Left lung (tissue), 14 donors: ENCODE measurements at places on chromosomes 2 and 18.

DNA sequence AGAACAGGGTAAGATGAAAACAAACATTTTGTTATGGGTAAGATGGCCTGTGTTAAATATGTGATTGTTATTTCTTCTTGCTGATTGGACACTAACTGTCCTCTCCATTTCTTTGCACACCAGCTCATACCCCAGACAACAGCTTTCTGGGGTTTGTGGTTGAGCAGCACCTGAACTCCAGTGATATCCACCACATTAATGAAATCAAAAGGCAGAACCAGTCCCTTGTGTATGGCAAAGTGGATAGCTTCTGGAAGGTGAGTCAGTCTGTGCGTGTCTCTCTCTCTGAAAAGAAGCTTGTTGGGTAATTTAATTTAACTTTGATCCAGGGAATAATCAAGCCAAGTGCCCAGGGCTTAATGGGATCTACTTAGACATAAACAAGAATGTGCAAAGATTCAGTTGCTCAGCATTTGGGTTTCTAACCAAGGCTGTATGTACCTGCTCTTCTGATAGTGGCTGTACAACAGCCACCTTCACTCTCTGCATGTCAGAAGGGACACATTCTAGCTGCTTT lies 108.3 kb downstream of the MGAT5 start:
- DNase-seq, result no peak

DNA sequence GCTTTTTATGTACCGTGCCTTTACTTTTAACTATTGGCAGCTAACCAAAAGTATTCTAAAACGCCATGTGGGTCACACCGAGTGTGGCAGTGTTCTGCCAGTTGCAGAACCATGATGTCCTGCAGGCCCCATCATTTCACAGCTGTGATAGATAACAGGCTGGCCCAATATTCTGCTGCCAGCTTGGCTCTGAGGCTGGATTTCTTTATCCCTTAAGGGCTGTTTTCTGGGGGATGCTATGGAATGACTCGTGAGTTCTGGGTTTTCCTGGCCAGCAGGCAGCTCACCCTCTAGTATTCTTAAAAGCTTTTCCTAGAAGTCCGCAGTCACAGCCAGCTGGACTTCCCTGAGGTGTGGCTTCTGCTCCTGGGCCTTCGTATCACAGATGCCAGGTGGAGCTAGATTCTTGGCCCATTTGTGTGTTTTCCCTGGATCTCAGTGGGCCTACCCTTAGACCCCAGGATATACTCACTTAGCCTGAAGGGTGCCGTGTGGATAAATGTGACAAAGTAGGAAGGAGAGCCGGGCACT lies 41.0 kb downstream of the FHOD3 start:
- no peak for DNase-seq

- DNase-seq, result no peak
Observed at GRCh38 chr2:233428438-233428837, 74.1 kb downstream of the DGKD start.

DNA sequence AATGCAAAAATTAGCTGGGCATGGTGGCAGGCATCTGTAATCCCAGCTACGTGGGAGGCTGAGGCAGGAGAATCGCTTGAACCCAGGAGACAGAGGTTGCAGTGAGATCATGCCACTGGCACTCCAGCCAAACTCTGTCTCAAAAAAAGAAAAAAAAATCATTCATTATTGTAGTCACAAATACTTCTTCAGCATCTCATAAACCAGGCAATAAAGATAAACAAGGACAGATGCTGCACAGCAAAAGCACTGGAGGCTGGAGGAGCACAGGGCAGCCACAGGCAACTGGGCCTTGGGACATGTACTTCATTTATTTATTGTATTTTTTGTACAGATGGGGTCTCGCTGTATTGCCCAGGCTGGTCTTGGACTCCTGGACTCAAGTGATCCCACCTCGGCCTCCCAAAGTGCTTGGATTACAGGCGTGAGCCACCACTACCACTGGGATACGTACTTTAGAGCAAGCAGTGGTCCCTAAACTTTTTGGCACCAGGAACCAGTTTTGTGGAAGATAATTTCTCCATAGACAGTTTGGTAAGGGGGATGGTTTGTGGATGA lies 16.8 kb upstream of the MAT2A start:
- DNase-seq, result no peak

- DNase-seq, result no peak
Observed at GRCh38 chr2:44844651-44845270, 96.7 kb upstream of the SIX3 start.

DNA sequence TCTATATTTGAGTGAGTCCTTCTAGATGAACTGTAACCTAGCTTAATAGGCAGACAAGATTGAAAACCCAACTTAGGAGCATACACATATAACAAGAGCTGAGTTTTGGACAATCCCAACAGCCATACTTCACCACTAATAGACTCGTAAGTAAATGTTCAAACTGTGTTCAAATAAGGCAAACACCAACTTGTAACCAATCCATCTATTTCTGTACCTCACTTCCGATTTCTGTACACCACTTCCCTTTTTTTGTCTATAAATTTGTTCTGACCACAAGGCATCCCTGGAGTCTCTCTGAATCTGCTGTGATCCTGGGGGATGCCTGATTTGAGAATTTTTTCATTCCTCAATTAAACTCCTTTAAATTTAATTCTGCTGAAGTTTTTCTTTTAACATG lies 1149.1 kb upstream of the NRXN1 start:
- DNase-seq, result no peak

DNA sequence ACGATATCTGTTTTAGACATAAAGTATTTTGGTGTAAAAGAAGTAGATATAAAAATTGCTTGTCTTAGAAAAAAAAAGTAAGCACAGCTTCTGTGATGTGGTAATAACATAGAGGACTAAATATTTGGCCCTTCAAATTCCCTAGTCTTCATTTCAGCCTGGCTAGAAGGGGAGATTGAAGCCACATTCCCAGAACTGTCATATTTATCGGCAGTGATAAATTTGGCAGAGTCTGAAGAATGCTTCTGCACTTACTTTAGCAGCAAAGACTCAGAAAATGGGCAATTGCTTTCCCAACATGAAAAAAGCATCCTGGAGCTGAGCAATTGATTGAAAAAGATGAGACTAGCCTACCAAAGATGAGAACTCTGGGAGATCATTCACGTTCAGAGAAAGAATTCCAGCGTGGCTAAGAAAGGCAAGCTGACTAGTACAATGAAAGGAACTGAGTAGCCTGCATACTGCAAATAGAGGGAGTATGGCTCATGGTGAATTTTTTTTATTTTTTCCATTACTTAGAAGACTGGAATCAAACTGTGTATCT lies 278.7 kb upstream of the KLHL29 start:
- no peak for DNase-seq

- no peak for DNase-seq
Observed at GRCh38 chr2:128435576-128436478, 117.2 kb upstream of the HS6ST1 start.

- DNase-seq, result no peak
Observed at GRCh38 chr2:195779491-195779890, 122.5 kb downstream of the SLC39A10 start.

DNA sequence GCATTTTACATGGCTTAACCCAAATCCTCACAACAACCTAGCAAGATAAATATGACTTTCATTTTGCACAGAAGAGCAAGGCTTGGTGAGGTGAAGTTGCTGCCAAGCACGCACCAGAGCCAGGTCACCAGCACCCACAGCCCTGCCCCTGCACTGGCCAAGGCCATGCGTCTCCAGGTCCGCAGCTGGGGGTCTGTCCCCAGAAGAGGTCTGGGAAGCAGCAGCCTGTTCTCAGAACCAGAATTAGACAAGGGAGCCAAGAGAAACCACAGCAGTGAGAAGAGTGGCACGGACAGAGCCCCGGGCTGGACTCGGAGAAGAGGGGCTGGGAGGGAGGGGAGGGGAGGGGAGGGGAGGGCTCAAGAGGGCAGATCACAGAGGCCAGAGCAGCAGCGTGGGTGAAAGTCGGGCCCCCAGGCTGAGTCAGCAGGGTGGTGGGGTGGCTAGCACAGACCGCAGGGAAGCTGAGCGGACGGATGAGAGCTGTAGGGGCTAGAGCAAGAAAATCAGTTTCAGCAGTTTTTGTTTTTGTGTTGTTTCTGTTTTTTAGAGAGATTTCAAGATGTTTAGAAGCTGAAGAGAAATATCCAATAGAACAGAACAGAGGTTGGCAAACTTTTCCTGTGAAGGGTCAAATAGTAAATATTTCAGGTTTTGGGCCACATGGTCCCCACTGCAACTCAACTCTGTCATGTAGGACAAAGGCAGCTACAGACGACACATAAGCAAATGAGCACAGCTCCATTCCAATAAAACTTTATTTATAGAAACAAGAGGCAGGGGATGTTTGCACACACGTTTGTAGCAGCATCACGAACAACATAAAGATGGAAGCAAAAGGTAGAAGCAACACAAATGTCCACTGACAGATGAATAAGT lies 7.4 kb upstream of the MTERF4 start:
- DNase-seq, result no peak

DNA sequence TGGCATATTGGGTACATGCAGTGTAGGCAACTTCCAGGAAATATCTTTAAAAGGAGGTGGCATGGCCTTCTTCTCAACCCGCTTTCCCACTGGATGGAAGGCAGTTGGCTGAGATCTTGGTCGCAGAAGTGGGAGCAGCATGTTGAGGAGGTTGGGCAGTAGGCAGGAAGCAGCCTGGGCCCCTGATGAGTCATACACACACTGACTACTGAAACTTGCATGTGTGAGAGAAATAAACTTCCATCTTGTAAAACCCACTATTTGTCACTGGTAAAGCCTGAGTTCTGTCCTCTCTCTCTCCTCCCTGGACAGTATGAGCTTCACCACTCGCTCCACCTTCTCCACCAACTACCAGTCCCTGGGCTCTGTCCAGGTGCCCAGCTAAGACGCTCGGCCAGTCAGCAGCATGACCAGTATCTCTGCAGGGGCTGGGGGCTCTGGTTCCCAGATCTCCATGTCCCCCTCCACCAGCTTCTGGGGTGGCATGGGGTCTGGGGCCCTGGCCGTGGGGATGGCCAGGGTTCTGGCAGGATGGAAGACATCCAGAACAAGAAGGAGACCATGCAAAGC lies 233.8 kb upstream of the SPRED2 start:
- no peak for DNase-seq

DNA sequence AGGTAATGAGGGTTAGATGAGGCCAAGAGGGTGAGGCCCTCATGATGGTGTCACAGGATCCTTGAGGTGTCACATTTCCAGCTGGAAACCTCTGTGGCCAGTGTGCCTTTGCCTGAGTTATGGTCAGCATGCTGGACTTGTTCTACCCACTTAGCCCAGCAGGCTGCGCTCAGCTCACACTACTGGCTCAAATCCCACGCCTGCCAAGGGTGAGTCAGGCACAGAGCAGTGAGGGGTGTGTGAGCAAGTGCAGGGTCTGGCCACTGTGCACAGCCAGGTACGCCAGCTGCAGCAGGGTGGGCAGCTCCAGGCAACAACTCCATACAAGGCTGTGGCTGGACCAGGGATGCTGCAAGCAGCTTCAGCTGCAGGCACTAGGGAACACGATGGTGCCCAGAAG lies 616.6 kb upstream of the FSHR start:
- peak; percentile 27 for DNase-seq

DNA sequence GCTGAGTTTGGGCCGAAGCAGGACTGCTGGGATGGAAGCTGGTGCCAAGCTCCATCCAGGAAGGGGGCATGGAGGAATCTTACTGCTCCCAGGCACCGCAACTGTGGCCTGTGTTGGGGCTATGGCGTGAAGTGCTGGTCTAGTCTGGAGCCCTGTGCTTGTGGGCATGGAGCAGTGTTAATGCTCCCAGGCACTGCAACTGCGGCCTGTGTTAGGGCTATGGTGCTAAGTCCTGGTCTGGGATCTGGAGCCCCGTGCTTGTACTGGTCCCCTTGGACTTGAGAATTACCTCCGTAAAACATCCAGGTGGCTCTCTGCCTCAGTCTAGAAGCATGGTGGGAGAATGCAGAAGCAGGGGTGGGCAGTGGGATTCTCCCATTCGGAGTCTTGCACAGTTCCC lies 1379.4 kb upstream of the ACVR2A start:
- peak; percentile 17 for DNase-seq

GRCh38 chr2:152015552-152015951 lies 83.3 kb downstream of the CACNB4 start:
- no peak for DNase-seq

- no peak for DNase-seq
Observed at GRCh38 chr2:187264612-187265011, 183.4 kb downstream of the CALCRL start.

- DNase-seq, result no peak
Observed at GRCh38 chr2:157441072-157441454, 2.8 kb downstream of the CYTIP start.

- DNase-seq, result no peak
Observed at GRCh38 chr2:15096873-15097272, 464.3 kb downstream of the NBAS start.

- DNase-seq, result no peak
Observed at GRCh38 chr2:64296140-64296480, 151.9 kb upstream of the PELI1 start.

DNA sequence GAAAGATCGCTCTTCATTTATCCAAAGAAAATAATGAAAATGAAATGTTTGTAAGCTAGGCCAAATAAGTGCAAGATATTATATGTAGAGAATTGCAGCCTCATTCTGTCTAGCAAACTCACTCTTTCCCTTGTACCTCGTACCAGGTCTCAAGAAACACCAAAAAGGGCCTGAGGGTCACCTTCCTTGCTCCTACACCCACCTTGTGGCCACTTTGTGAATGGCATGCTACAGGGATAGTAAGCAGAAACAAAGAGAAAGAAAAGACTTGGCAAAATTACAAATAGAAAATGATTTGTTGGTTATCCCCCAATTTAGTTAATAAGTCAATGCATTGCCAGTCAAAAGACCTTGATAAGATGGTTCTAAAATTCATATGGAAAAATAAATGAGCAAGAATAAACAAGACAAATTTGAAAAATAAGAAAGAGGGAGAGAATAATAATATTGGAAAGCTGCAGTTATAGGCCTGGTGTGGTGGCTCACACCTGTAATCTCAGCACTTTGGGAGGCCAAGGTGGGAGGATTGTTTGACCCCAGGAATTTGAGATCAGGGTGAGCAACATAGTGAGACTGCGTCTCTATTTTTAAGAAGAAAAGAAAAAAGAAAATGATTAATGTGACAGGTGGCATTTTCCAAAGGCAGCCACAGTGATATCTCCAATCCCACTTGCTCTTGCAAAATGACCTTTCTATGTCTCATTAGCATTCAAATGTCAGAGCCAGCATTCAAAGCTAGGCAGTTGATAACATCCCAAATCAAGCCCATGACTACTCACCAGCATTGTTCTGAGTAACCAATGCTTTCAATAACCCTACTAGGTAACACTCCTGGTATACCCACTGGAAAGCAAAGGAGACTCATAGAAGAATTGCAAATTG lies 38.8 kb upstream of the BMP10 start:
- DNase-seq, result peak; percentile 74

DNA sequence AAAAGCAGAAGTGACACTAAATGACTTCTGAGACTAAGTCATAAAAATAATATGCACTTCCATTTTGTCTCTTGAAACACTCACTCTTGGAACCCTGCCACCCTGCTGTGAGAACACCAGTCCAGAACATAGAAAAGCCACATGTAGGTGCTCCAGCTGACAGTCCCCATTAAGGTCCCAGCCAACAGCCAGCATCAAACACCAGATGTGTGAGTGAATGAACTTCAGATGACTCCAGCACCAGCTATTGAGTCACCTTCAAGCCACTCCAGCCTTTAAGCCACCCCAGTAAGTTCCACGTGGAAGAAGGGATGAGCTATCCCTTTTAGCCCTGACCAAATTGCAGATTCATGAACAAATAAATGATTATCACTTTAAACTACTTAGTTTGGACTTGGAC lies 31.5 kb upstream of the LGALSL start:
- DNase-seq, result no peak
